ENCODE measurements at places on chromosomes 4 and X.

DNA sequence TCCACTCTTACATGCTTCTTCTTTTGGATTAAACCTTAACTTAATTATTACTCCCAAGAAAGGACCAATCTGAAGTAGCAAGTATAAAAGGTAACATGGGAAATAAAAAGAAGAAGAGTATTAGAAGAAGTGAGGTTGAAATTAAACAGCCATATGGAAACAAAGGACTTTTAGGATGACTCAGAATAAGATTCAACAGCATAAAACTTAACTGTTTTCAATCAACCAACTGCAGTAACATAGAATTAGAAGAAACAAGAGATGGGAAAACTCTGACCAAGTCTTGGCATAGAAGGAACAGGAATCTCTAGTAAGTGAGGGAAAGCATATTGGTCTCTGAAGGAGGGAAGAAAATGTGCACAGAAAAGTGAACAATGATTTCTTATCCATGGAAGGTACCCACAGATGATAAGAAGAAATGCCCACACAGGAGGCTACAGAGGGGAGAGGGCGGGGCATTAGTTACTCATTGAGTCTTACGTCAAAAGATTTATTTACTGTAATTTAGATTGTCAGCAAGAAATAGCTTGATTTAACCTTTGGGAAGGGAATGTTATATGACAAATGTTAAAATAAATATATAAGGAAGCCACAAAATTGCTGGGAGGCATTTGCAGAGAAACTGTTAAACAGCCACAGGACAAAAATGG is 177.3 kb downstream of the BANK1 start:
- no peak for DNase-seq

DNA sequence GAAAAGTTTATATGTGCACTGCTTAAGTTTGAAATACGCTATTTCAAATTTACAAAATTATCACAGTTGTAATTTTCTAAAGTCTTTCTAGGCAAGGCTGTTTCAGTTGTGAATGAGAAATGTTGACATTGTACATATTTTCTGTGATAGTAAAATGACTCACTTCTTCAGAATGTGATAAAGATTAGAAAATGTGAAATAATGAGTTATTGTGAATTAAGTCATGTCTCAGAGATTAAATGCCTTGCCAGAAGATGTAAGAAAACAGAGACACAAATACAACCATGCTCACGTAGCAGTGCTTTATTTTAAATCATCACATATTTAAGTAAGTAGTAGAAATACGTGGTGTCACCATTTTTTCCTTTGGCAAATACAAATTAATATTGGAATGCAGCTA is 768 bp downstream of the CLCN4 start:
- DNase-seq: no peak

- no peak for DNase-seq
Measured at GRCh38 chr4:848307-848691, 22.4 kb upstream of the CPLX1 start.

GRCh38 chrX:1398431-1399340 is 6.8 kb upstream of the SLC25A6 start:
- no peak for DNase-seq

- DNase-seq: no peak
Measured at GRCh38 chr4:99201690-99202089, 17.4 kb downstream of the ADH6 start.

- no peak for DNase-seq
Measured at GRCh38 chr4:4514786-4515185, 27.1 kb downstream of the STX18 start.

- no peak for DNase-seq
Measured at GRCh38 chrX:55151199-55151598, 62.4 kb downstream of the PAGE2 start.

DNA sequence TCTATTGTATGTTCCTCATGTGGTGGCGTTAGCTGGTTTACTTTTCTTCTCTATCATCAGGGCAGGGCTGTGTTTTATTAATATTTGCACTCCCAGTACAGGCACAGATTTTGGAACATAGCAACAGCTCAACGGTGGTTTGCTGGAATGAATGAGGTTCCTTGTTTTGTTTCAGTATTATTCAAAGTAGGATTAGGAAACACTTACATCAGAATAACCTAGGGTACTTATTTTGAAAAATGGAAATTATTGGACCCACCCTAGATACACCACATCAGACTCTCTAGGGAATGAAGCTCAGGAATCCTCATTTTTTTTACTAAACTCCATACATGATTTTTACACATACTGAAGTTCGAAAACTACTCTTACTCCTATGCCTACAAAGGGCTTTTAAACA is 108.8 kb upstream of the ENPEP start:
- DNase-seq: no peak

DNA sequence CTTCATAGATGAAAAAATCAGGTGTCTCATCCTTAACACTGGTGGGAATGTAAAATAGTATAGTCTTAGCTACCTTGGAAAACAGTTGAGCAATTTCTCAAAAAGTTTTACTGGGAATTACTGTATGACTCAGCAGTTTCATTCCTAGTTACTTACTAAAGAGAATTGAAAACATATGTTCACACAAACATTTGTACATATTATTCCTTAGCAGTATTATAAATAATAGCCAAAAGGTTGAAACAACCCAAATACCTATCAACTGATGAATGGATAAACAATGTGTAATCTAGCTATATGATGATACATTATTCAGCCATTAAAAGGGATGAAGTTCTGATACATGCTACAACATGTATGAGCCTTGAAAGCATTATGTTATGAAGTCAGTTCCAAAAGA is 41.7 kb downstream of the RBM46 start:
- no peak for DNase-seq

- no peak for DNase-seq
Measured at GRCh38 chr4:94307231-94307871, 35.3 kb downstream of the HPGDS start.

DNA sequence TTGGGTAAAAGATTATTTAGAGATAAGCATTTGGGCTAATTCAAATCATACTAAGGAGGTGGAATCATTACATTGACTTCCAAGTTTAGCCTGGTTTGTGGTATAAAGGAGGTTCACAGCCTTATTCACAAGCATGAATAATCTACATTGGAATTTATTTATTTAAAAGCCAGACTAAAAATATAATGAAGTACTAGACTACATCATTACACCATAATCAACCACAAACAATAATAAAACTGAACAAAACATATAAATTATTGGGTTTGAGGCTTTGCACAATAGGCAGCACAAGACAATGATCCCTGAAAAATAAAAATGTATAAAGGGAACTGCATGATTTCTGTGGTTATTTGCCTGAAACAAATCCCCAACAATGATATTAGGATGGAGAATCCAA is 314.0 kb downstream of the GBA3 start:
- DNase-seq: no peak

- DNase-seq: no peak
Measured at GRCh38 chrX:15914486-15914885, 59.9 kb upstream of the AP1S2 start.

GRCh38 chrX:10582945-10583344 is 37.4 kb downstream of the MID1 start:
- no peak for DNase-seq

DNA sequence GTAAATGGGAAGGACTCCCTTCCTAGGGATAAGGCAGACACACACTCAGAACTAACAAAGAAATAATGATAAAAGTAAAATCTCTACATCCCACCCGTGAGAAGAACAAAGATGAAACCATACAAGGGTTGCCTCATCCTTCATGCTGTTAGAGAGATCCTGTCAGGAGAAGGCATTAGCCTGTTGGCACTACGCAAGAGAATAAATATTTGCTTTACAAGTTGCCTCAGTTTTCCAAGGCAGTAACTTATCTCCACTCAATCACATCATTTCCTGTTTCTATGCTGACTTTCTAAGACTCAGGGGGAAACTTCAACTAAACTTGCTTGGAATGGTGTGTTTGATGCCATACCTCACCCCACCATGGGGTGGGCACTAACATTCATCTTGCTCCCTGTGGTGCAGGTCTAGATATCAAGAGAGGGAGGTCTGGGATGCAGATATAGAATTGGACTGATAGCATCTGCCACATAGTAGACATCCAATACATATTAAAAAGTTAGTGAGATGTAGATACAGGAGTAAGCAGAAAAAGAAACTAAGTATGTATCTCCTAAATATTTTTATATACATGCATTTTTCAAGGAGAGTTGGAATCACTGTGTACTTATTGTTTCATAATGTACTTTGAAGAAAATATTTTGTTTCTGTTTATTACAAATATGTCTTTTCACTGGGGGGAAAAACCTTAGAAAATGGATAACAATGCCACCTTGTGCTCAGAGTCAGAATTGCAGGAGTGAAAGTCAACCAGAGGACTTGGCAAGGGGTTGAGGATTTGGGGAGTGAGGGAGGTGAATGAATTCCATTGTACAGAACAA is 57.2 kb upstream of the BEX4 start:
- DNase-seq: no peak

DNA sequence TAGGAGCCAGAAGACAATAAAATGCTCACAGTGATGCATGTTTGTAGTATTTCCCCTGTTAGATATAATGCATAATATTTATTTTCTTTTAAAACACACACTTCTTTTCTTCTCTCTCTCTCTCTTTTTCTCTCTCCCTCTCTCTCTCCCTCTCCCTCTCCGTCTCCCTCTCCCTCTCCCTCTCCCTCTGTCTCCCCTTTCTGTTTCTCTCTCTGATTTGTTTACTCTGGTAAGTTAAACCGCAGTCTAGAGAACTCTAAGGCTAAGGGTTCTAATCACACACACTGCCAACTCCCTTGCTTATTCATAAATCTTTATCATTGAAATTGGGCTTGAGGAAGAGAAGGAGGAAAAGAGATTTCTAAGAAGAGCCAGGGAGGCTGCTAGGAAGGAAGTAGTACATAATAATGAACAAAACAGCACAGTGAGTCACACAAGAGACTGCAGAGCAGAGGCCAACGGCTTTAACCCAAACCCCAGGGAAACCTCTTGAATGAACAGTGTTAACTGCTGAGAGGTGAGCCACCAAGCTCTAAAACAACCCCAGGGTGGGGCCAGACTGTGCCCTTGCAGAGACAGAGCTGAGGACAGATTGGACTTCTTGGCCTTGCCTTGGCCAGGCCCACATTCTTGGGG is 9.1 kb upstream of the PHOX2B start:
- no peak for DNase-seq
